ENCODE measurements at places on chromosomes 6 and 20.

- no peak for DNase-seq
Observed at GRCh38 chr6:6842291-6842690, 253.8 kb downstream of the LY86 start.

DNA sequence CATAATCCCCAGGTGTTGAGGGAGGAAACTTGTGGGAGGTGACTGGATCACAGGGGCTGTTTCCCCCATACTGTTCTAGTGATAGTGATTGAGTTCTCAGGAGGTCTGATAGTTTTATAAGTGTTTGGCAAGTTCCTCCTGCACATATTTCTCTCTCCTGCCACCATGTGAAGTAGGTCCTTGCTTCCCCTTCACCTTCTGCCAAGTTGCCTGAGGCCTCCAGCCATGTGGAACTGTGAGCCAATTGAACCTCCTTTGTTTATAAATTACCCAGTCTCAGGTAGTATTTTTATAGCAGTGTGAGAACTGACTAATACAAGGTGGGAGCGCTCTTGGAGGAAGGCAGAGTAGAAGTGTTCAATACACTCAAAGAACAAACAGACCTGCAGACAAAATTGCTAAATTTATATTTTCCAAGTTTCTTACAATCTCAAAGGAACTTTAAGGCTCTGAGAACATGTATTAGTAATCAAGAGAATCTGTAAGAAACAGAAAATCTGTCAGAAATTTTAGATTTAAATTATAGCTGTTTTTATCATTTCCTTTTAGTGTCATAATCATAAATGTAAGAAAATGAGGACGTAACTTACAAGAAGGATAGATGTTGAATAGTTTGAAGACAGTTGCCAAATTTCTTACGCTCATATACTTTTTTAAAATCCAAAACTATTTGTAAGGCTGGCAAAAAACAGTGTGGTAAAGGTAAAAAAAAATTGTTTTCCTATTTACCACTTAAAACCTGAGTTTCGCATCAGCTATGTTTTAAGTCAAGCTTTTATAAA is 77.7 kb downstream of the ASCC3 start:
- peak; percentile 37 for DNase-seq

- DNase-seq: no peak
Observed at GRCh38 chr6:142707255-142707654, 237.7 kb downstream of the HIVEP2 start.

DNA sequence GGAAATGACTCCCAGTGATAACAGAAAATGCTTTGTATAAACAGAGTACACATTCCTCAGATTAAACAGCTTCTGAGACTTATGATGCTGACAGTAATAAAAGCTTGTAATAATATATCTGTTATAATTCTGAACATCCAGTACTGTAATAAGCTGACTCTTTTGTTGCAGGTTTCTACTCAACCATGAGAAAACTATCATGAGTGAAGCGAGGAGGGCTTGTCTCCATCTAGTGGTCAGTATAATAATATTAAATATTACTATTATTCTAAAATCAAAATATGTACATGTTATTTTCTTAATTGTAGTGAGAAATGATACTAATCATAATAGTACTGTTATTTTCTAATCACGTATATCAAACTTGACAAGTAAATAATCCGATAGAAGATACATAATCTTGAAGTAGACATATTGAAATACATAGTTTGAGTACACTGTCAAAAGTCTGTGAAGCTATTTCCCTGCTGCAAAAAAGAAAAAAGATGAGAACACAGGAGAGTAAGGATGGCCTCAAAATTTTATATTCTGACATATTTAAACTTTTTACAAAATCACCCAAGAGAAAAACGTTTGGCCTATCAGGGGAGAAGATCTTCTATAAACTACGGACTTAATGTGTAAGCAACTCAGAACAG is 183.1 kb downstream of the MOXD1 start:
- peak; percentile 22 for DNase-seq

- DNase-seq: no peak
Observed at GRCh38 chr20:22473293-22473692, 111.1 kb downstream of the FOXA2 start.

GRCh38 chr6:82872185-82872584 is 193.5 kb downstream of the UBE3D start:
- no peak for DNase-seq

DNA sequence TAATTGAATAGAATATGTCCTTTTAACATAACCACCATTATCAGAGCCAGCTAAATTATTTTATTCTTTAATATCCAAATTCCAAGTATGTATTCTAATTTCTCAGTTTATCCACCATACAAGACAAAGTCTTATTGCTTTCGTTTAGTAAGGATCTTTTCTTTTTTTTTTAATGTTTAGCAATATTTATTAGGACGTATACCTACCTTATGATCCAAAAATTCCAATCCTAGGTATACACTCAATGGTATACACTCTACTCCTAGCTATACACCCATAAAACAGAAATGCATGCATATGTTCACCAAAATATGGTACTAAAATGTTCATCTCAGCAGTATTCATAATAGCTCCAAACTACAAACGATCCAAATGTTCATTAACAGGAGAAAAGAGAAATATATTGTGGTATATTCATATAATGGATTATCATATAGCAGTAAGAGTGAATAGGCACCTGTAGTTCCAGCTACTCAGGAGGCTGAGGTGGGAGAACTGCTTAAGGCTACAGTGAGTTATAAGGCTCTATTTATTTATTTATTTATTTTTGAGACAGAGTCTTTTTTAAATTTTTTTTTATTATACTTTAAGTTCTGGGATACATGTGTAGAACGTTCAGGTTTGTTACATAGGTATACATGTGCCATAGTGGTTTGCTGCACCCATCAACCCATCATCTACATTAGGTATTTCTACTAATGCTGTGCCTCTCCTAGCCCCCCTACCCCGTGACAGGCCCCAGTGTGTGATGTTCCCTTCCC is 17.3 kb downstream of the TNFAIP3 start:
- DNase-seq: no peak

DNA sequence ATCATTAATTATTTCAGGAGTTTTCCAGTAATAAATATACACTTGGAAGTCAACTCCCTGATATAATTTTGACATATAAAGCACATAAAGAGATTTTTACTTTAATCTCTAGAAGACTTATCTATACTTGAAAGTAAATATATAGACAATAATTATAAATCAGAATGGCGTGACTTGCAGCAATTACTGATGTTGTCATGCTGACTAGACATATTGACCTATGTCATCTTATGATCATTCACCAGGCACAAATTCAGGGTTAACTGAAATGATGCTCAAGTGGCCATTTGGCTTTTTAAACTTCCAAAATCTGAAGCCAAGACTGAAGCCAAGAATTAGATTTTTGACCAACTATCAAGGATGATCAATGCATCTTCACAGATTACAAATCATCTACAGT is 192.2 kb downstream of the MCHR2 start:
- no peak for DNase-seq

DNA sequence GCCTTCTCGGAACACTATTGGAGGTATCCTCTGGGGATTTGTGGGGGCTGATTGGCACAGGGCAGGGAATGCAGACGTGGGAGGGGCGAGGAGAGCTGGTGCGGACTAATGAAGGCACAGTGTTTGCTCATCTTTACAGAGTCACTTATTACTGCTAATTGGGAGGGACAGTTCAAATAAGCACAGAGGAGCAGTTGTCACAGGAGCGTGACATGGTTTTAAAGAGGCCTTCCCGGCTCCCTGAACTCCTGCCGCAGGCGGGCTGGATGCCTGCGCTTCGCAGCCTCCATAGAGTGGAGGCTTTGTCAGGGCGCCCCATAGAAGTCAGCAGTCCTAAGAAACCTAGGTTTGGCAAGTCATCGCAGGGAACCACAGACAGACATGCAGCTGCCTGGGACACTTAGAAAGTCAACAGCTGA is 149.6 kb downstream of the LINC00237 start:
- no peak for DNase-seq

DNA sequence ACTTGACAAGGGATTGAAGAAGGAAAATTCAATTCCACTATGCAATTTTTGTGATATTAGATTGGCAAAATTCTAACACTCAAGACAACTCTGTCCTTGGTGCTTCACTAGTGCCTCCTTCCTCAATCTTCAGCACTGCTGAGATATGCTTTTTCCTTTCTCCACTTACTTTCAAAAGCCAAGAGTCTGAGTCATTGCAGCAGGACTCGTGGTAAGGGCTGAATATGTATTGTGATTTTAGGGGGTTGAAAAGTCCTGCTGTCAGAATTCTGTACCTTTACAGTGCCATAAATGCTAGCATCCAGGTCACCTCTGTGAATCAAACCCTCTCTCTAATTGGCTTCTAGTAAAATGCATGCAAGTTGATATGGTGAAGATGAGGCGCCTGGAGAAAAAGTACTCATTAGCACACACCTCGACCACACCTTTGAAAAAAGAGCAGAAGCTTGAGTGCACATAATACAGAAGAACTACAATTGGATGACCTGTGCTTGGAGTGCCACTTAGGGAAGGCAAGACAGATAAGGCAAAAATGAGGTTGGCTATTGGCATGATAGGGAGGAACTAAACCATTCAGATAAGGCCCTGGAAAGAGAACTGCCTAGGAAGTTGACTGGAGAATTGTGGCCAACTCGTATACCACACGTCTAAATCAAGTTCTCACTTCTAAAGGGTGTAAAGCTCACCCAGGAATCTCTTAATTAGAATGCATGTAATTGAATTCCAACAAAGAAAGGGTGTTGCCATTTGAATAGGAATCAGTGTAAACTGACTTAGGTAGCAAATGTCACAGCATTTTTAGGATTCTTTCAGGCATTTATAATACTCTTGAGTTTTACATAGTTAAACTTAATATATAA is 43.6 kb upstream of the FAM83B start:
- DNase-seq: no peak

GRCh38 chr6:15401769-15402250 is 155.9 kb downstream of the JARID2 start:
- no peak for DNase-seq

GRCh38 chr6:168093634-168094033 is 14.6 kb upstream of the FRMD1 start:
- DNase-seq: no peak

- peak; percentile 59 for DNase-seq
Observed at GRCh38 chr6:13044390-13044789, 283.9 kb downstream of the TBC1D7 start.

DNA sequence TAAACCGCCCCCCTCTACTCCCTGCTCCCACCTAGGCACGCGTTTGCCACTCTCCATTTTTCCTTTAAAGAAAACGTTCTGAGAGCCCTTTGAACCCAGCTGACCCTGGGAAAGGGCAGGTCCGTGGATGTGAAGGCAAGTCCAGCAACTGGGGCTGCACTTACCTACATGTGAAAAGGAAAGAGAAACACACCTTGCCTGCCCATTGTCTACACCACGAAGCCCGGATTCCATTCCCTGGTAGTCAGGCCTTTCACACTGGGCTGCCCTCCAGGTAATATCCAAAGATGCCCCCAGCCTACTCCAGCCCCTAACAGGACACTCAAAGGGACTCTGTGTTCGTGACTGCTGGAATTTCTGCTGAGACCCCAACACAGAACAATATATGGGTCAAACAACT is 94.4 kb downstream of the CD83 start:
- no peak for DNase-seq

- no peak for DNase-seq
Observed at GRCh38 chr6:24916496-24916895, 19.3 kb downstream of the RIPOR2 start.

GRCh38 chr6:56900784-56901183 is 54.1 kb upstream of the BEND6 start:
- no peak for DNase-seq

- no peak for DNase-seq
Observed at GRCh38 chr6:12467706-12468670, 177.8 kb downstream of the EDN1 start.

DNA sequence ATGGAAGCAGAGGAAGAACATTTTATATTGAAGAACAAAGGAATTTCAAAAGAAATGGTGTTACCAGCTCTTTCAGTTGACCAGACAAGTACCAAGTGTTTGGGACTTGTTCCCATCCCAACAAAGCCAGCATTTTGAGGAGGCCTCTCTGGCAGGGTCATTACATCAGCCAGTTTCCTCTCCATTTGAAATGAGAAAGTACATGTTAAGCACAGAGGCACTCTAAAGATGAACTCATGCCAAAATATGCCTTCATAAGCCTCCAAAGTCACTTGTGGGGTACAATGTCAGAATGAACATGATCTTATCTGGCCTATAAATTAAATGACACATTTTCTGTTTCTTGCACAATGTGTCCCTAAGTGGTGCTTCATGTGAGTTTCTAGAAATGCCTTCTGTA is 223.9 kb downstream of the PRL start:
- DNase-seq: peak; percentile 52

GRCh38 chr6:122666418-122666817 is 56.2 kb downstream of the PKIB start:
- DNase-seq: no peak

DNA sequence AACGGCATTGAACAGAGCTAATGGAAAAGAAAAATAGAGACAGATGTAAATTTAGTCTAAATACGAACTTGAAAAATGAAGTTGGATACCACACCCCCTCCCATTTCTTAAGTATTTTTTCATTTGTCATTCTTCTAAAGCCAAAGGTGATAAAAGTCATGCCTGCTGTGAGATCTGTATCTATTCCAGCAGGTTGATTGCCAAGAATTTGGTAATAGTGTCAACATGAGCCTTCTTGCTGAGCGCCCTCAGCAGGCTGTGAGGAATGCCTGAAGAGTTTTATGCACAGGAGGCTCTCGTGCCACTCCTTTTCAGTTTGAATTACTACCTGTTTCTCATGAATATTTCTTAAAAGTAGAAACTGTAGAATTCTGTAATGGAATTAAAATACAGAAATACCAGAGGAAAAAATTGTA is 165.4 kb downstream of the QKI start:
- DNase-seq: peak; percentile 32

- no peak for DNase-seq
Observed at GRCh38 chr6:97293198-97293696, 10.2 kb upstream of the MMS22L start.
